RPMI7951 (cell line): ENCODE measurements at places on chromosomes 4 and X. TPM values are rescaled to one million over a fixed set of nuclear protein-coding genes. Genes with fewer than 3 reads are reported as not detected.

Gene NPNT
- total RNA-seq = not detected in 2 replicates

- no peak for DNase-seq
Observed at GRCh38 chr4:104859601-104860237, 287.0 kb upstream of the TET2 start.

- no peak for DNase-seq
Observed at GRCh38 chr4:87251106-87251505, 30.7 kb upstream of the KLHL8 start.

- DNase-seq = no peak
Observed at GRCh38 chr4:127660284-127660885, 27.6 kb downstream of the INTU start.

Gene ARR3
- total RNA-seq = not detected in 2 replicates

GRCh38 chr4:189029976-189030504, 890.8 kb downstream of the TRIML1 start:
- DNase-seq = no peak

- DNase-seq = no peak
Observed at GRCh38 chrX:16797841-16798240, 11.6 kb downstream of the TXLNG start.

- no peak for DNase-seq
Observed at GRCh38 chrX:137166591-137166990, 132.8 kb upstream of the GPR101 start.

Gene MAB21L2
- 0.10 TPM in 1 of 2 replicates, not detected in the other for total RNA-seq

Gene MGAT4D
- not detected in 2 replicates for total RNA-seq

- peak; percentile 88 for DNase-seq
Observed at GRCh38 chr4:147361726-147362125, 119.2 kb upstream of the EDNRA start.

Gene EGFL6
- not detected in 2 replicates for total RNA-seq

Gene INTS12
- 19.4 and 22.2 TPM in 2 replicates for total RNA-seq

GRCh38 chr4:128310266-128310697, 22.7 kb upstream of the PGRMC2 start:
- peak; percentile 72 for DNase-seq

DNA sequence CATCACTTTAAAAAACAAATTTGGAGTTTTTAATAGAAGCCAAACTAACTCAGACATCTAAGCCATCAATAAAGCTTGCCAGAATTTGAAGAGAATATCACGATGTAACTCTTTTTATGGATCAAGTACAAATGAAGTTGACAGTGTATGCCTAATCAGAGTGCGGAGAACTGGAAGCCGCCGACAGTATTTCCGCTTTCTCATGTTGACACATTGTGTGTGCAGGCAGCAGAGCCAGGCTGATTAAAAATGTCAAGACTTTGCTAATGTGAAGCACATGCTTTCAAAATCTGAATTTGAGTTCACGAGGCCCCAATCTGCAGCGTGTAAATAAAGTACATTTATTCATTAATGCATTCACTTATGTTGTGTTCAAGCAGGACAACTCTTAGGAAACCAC, 161.2 kb downstream of the TENM3 start:
- DNase-seq = no peak

DNA sequence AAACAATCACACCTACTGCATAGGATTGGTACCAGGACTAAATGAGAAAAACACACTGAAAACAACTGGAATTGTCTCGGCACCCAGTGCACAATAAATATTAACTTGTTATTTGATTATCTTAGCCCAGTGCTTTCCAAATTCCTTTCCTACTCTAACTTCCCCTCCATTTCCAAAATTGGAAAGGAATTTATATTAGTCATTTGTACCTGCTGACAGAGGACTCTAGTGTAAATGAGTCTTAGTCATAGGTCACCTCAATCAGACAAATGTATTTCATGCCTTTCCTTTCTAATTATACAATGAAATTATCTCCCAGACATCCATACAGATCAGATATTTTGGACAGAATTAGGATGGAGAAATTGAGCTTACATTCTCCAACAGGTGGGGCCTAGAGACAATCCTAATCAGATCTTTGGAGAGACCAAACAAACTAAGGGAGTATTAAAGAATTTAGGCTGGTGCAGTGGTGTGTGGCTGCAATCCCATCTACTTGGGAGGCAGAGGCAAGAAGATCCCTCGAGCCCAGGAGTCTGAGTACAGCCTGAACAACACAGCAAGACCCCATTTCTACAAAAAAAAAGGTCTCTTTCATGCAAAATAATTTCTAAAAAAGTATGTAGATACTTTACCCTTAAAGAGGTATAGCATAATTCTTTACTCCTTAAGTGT, 10.1 kb downstream of the SH3D19 start:
- DNase-seq = peak; percentile 3

GRCh38 chrX:66035667-66036066, 4.2 kb downstream of the VSIG4 start:
- no peak for DNase-seq

DNA sequence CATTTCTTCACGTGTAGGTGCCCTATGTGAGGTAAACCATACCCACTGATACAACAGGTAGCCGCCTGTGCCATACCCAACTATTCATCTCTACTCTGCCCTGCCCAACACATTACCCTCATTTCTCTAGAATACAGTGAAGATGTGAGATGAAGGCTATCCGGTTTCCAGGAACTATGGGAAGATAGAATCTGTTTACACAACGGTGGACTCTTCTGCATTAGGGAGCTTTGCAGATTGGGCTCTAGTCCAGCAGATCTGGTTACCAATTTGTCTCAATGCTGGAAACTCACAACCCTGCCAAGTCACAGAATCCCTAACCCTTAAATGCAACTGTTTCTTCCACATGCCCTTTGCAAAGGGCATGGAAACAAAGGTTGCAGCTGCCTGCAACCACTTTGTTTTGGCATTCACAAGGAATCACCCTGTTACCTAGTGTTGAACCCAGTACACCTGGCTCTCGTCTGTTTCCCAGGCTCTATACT, 6.4 kb upstream of the SLAIN2 start:
- DNase-seq = no peak

GRCh38 chrX:1610736-1611135, 4.1 kb upstream of the ASMT start:
- DNase-seq = no peak

GRCh38 chr4:153025406-153025805, 89.3 kb downstream of the FHDC1 start:
- DNase-seq = no peak

- no peak for DNase-seq
Observed at GRCh38 chr4:112332398-112332797, 35.2 kb downstream of the ALPK1 start.

DNA sequence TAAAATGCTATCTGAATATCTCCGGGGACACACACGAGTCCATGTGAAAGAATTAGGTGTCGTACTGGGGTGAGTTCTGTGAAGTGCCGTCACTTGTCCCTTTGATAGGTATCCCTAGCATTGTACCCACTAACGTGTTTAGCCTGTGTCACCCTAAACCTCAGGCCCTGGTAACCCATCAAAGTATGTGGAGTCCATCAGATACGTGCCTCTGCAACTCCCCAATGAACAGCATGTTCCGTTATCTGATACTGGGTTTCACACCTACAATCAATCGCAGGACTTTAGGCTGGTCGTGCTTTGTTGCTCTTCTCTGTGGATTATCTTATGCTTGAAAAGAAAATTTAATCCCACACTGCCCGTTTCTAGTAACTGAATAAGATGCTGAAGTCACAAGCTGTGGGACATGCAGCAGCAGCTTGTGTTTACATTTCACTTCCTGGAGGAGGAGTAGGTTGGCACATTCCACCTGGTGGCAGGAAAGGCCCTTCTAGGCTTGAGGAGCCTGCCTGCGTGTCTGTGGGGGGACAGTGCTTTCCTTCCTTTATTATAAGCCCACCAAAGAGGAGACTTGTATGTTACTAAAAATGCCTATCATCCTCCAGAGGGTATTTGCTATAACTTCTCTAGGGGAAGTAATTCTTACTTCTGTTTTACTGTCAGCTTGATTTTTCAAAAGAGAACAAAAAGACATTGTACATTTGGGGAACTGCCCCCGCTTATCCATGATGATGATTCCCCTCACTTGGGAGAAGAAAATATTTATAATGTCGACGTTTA, 127.2 kb downstream of the FNIP2 start:
- DNase-seq = no peak
